Cortex of kidney (tissue), 1 donor: ENCODE measurements at places on chromosomes 16 and 17.

- no peak for DNase-seq
Measured at GRCh38 chr17:32490101-32490482, 3.3 kb downstream of the CDK5R1 start.

DNA sequence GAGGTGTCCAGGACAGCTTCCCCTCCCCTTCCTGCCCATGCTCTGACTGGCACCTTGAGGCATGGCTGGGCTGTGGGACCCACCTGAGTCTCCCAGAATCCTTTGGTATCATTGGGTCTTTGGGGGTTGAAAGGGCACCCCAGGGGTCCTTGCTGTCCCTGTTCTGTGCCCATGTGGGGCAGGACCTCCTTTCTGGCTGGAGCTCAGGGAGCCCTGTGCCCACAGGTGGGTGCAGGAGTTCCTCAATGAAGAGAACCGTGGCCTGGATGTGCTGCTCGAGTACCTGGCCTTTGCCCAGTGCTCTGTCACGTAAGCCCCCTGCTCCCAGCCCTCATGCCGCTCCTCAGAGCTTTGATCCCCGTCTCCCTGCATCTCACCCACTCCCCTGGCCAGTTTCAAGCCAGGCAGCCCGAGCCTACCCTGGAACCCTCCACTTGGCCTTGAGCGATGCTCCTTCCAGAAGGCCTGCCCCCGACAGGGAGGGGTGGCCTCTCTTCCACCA lies 11.8 kb downstream of the FMNL1 start:
- DNase-seq: no peak

DNA sequence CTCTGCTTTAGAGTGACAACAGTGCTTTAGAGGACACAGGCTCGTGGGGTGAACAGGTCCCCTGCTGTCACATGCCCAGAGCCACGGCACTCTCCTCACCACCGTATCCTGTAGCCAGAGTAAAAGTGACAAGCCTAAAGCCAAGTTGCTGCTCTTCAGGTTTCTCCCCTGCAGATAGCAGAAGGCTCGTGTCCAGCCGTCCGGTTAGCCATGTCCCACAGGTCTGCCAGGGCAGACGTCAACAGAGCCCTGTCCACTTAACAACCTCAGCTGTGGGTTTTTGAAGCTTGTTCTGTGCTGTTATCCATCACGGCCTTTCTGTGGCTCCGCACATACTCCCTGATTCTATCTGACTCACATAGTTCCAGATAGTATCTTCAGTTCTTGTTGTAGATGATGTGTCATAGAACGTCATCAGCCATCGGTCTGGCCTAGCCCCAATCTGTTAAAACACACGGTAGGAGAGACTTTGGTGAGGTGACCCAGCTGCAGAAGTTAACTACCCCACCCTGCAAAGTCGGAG lies 100.7 kb downstream of the SOCS1 start:
- DNase-seq: no peak

GRCh38 chr16:21626659-21627277 lies 25.6 kb downstream of the IGSF6 start:
- DNase-seq: no peak

- DNase-seq: no peak
Measured at GRCh38 chr16:59696495-59696894, 962.4 kb upstream of the GOT2 start.

- DNase-seq: no peak
Measured at GRCh38 chr17:77802811-77803220, 155.7 kb upstream of the TNRC6C start.

DNA sequence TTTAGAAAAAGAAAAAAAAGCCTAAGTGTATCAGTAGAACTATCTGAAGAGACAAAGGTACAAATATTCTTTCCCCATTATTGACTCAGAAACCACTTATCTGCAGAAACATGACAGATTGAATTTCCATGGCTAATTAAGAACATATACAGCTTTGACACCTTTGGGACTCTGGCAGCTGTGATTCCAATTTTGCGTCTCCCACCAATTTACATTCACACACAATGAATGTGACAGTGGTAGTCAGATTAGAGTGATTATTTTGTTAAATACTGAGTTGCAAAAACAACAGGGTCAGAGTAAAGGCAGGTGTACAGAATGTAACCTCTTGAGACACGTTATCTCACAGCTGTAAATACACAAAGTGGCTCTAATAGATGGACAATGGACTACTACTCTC lies 5.3 kb upstream of the PPM1D start:
- DNase-seq: no peak
